ENCODE measurements at places on chromosomes 5 and 9.

DNA sequence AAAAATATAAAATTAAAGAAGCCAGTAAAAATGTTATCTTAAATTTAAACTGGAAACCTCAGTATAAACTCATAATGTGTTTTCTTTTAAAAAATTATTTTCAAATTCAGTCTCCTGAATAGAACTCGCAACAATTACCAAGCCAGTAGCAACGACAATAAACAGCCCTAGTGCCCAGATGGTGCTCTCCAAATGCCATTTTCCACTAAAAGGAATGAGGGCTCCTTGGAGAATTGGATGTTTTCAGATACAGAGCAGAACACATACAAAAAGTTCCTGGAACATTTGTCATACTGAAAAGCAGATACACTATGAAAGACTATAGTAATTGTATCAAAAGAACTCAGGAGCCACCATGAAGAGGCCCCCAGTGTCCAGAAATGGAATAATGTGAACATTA is 97.4 kb downstream of the TMC1 start:
- DNase-seq: no peak

- DNase-seq: no peak
These were observed 230.7 kb upstream of the SGCD start for GRCh38 chr5:156096259-156096658.

GRCh38 chr9:103522409-103522808 is 527.3 kb downstream of the CYLC2 start:
- no peak for DNase-seq

- DNase-seq: no peak
These were observed 103.6 kb downstream of the BOD1 start for GRCh38 chr5:173512637-173513435.

- no peak for DNase-seq
These were observed 33.9 kb downstream of the GNAQ start for GRCh38 chr9:77997611-77998284.

- no peak for DNase-seq
These were observed 78.6 kb upstream of the KLF9 start for GRCh38 chr9:70493029-70493428.

GRCh38 chr9:21670374-21670773 is 132.1 kb upstream of the MTAP start:
- no peak for DNase-seq

GRCh38 chr5:40754381-40755092 is 1.2 kb downstream of the TTC33 start:
- DNase-seq: peak; percentile 55

DNA sequence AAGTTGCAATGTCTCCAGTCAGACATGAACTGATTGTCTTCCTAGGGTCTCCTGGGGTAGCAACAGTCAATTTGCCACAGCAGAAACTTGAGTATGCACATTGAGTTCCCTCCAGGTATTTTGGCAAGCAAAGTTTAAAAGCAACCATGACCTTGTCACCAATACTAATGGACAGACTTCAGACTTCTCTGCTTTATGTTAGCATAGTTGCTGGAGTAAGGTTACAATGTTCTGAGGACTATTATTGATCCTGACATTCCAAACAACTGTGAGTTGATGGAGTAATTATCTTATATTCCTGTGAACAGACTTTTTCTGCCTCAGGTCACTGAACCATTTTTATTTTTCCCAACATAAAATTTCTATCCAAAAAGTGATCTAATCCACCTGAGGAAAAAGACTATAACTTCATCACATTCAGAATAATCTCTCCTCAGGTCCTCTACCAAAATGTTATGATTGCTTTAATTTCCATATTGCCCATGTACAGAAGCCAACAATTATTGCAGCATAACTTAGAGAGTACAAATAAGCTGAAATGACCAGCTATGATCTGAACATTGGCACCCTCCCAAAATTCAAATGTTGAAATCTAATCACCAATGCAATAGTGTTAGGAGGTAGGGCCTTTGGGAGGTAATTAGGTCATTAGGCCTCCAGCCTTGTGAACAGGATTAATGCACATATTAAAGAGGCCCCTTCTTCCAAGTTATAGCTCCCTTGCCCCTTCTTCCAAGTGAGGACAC is 228.3 kb downstream of the PDE4D start:
- peak; percentile 30 for DNase-seq

GRCh38 chr9:3475300-3476020 is 50.3 kb downstream of the RFX3 start:
- no peak for DNase-seq

DNA sequence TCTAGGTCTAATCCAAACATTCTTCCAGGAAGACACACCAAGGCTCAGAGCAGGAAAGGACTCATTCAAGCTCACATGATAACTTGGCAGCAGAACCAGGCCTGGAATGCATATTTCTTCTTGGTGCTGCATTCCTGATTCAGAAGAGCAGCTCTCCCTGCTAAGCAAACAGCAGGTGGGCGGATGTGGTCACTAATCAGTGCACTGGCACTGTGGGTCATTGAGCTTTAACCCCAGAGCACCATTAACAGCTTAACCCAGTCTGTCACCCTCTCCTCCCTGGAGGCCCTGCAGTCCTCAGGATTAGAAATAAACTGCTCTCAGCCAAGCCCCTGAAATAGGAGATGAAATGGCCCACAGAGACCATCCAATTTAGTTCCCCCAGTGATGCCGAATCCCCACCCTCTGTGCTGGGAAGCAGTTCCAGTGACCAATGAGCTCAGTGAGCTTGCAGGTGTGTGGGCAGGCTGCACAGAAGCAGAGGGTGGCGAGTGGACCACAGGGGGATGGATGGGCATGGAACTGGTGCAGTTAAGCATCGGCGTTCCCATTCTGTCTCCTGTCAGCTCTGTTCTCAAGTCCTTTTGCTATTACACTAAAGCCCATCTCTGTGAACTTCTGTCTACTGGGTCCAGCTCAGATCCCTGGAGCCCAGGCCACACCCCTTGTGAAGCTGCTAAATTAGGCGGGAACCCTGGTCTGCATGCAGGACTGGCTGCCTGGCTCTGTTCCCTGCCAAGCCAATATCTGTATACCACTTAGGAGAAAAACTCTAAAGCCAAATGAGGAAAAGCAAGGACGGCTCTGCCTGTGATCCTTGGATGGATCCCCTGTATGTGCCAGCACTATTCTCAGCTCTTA is 16.6 kb upstream of the MEGF9 start:
- no peak for DNase-seq

DNA sequence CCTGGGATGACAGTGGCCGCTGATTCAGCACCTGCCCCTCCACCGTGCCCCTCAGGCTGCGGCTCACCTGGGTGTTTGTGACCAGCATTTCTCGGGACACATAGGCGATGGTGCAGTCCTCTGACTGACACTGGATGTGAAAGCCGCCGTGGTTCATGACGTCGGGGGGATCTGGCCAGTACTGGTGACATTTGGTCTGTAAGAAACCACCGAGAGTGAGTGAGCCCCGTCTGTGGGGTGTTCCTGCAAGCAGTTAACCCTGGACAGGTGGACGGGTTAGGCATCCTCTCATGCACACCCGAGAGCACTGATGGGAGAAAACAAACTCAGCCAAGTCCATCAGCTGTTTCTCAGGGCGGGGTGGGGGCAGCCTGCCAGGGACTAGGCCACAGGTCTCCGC is 62.5 kb upstream of the EPB41L4B start:
- no peak for DNase-seq

DNA sequence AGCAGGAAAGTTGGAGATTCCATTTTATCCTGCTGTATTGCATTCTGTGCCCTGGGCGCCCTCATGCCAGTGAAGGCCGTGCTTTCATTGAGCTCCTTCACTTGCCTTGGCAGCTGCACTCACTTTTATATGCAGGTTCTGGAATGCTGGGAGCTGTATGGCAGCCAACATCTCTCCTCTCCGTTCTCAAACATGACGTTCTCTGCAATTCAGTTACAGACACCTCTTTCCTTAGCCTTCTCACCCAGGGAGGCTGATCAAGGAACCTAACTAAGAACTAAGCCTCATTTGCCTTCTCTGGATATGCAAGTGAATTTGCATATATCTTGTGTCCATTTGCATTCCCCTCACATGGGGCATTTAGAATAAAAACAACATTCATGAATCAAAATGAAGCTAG is 29.4 kb upstream of the PURA start:
- no peak for DNase-seq

GRCh38 chr9:35649431-35650340 is 1.0 kb downstream of the SIT1 start:
- no peak for DNase-seq
